Activated CD8-positive, alpha-beta T cell treated with anti-CD3 and anti-CD28 coated beads, Interleukin-2, amount 10 ng/mL, durations not matched to agents 7 days and 5 days (primary cell): ENCODE measurements at places on chromosomes 6 and 20.

- H3K36me3 ChIP-seq, result peaks cover 7% of the 10 kb centered on the region
- peaks cover 18% of the 10 kb centered on the region for H3K27me3 ChIP-seq
- H3K27ac ChIP-seq, result no peak overlapping the region
- peak overlapping the region; percentile 25 for H3K4me3 ChIP-seq
- H3K4me1 ChIP-seq, result peaks cover 4% of the 10 kb centered on the region
Measured at GRCh38 chr20:26208296-26209091, 511.8 kb upstream of the ZNF337 start.

DNA sequence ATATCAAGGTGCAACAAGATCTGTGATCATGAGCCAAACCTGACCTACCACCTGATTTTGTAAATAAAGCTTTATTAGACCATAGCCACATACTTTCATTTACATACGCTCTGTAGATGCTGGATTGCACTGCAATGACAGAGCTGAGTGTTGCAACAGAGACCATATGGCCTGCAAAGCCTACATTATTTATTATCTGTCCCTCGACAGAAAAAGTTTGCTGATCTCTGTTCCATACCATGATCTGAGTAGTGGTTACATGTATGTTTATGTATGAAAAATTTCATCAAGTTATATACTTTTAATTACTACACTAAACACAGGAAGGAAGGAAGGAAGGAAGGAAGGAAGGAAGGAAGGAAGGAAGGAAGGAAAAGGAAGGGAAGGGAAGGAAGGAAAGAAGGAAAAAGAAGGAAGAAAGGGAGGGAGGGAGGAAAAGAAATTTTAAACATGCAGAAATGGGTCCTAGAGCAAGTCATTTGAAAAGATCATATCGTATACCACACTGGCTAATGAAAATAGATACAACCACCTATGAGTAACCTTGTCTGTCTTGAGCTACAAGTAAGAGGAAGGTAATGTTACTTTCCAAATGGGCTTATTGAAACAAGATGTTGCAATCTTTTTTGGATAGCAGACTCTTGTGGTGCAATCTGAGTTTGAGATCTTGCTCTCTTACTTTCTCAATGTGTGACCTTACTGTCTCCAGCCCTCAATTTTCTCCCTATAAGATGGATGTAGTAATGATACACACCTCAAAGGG is 441.0 kb downstream of the KIF16B start:
- DNase-seq, result no peak
- H3K4me1 ChIP-seq, result no peaks in the 10 kb centered on the region
- H3K4me3 ChIP-seq, result no peak overlapping the region
- no peaks in the 10 kb centered on the region for H3K27me3 ChIP-seq
- H3K36me3 ChIP-seq, result no peaks in the 10 kb centered on the region

- H3K4me3 ChIP-seq, result no peak overlapping the region
- no peaks in the 10 kb centered on the region for H3K36me3 ChIP-seq
- H3K27me3 ChIP-seq, result no peaks in the 10 kb centered on the region
- no peak overlapping the region for H3K27ac ChIP-seq
- DNase-seq, result no peak
- no peaks in the 10 kb centered on the region for H3K4me1 ChIP-seq
Measured at GRCh38 chr6:121607721-121608120, 172.3 kb downstream of the GJA1 start.

GRCh38 chr6:137122612-137123011 is 50.8 kb downstream of the IL22RA2 start:
- peaks cover 2% of the 10 kb centered on the region for H3K36me3 ChIP-seq
- H3K4me1 ChIP-seq, result peaks cover 17% of the 10 kb centered on the region
- no peak overlapping the region for H3K4me3 ChIP-seq
- DNase-seq, result no peak
- no peak overlapping the region for H3K27ac ChIP-seq

DNA sequence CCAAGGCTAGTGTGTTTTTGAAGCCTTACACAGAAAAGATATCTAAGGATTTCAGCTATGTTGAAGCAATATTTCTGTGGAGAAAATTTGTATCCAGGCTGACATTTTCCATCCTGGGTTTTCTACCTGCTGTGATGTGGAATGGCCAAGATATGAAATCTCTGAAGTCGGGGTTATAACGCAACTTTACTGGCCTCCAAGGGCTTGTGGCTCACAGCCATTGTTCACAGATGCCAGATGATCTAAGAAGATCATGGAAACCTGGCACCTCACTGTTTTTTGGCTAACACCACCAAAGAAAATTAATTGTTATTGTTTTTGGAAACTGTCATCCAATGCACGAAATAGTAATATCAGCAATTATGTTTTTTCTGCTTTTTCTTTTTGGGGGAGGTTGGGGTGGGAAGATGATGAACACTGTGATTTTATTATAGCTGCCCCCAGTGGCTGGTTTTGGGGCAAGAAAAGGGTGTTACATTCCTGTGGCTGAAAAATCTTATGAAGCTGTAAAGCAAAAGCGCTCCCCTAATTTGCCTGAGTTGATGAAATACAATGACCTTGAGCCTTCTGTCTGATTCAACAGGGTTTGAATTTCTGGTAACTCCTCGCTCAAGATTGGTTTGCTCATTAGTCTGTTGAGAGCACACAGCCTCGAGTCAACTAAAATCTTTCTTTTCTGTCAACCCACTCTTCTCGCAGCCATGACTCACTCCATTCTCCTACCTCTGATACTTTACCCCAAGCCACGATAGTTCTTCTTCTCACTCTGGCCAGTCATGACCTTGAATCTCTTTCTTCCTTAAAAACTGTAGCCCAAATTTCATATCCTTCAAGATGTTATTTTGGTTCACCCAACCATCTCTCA is 236.7 kb downstream of the PAX1 start:
- H3K36me3 ChIP-seq, result no peaks in the 10 kb centered on the region
- H3K27ac ChIP-seq, result no peak overlapping the region
- no peak for DNase-seq
- no peak overlapping the region for H3K4me3 ChIP-seq
- no peaks in the 10 kb centered on the region for H3K4me1 ChIP-seq

DNA sequence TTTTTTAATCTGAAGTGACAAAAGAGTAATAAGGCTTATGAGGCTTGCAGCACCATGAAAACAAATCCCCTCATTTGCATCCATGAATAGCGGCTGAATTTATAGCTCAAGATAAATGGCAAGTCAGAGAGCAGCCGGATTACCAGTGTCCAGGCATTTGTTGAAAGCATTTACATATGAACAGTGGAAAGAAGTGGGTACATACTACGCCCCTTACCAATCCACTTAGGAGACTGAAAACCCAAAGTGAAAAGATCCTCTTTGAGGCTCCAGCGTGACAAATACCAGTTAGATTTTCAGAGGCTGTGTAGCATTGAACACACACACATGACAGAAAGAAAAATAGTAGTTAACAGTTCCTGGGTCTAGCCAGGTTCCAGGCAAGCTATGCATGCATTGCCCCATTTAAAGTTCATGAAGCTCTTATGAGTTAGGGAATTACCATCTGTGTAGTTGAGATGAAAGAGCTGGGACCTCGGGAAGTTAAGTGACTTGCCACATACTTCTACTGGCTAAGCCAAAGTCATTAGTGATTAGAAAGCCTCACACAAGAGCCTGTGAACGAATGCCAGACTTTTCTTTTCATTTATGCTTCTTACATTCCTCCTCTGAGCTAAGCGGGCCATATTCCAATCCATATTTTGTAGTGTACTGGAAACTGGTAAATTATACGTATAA is 28.3 kb upstream of the NHSL1 start:
- H3K4me3 ChIP-seq, result no peak overlapping the region
- DNase-seq, result no peak
- H3K4me1 ChIP-seq, result no peaks in the 10 kb centered on the region
- no peak overlapping the region for H3K27ac ChIP-seq

GRCh38 chr20:7841971-7842310 is 98.3 kb downstream of the HAO1 start:
- H3K27me3 ChIP-seq, result no peaks in the 10 kb centered on the region
- no peaks in the 10 kb centered on the region for H3K4me1 ChIP-seq
- H3K27ac ChIP-seq, result no peak overlapping the region
- H3K36me3 ChIP-seq, result no peaks in the 10 kb centered on the region
- H3K4me3 ChIP-seq, result no peak overlapping the region

DNA sequence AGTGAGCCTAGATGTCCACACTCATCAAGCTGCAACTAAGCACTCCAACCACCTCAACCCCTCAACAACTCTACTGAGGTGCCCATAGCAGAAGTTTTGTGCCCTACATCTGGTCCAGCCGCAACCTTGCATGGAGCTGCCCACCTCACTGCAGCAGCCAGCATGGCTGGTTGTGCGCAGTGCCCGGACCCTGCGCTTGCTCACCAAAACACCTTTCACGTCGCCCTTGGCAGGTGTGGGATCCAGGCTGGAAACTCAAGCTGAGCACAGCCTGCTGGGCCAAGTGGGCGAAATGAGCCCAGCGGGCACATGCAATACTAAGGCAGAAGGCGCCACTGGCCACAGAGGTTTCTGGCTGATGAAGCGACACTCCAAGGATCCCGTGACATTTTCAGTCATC is 902.4 kb downstream of the TBC1D32 start:
- H3K27me3 ChIP-seq, result no peaks in the 10 kb centered on the region
- H3K27ac ChIP-seq, result no peak overlapping the region
- H3K4me1 ChIP-seq, result no peaks in the 10 kb centered on the region
- no peak overlapping the region for H3K4me3 ChIP-seq

- no peaks in the 10 kb centered on the region for H3K4me1 ChIP-seq
- peaks cover 2% of the 10 kb centered on the region for H3K27me3 ChIP-seq
- H3K27ac ChIP-seq, result no peak overlapping the region
- no peak for DNase-seq
- H3K36me3 ChIP-seq, result no peaks in the 10 kb centered on the region
- no peak overlapping the region for H3K4me3 ChIP-seq
Measured at GRCh38 chr6:22653980-22654610, 84.7 kb downstream of the HDGFL1 start.
